ENCODE measurements at places on chromosomes 5 and 9. TPM values are rescaled to one million over a fixed set of nuclear protein-coding genes. Genes with fewer than 3 reads are reported as not detected.

Gene GRXCR2
- total RNA-seq: 0.29 TPM

Gene SDHA
- 80.6 TPM for total RNA-seq

- no peaks in the 10 kb centered on the region for H3K36me3 ChIP-seq
- no peak overlapping the region for H3K4me3 ChIP-seq
- H3K4me1 ChIP-seq: no peaks in the 10 kb centered on the region
- H3K27ac ChIP-seq: no peak overlapping the region
These were observed 15.2 kb downstream of the RAPGEF1 start for GRCh38 chr9:131724683-131725082.

GRCh38 chr5:113189291-113189690 lies 212.7 kb downstream of the DCP2 start:
- no peaks in the 10 kb centered on the region for H3K36me3 ChIP-seq
- no peak for DNase-seq
- no peaks in the 10 kb centered on the region for H3K27me3 ChIP-seq
- H3K4me1 ChIP-seq: no peaks in the 10 kb centered on the region

GRCh38 chr5:170563824-170564567 lies 60.2 kb downstream of the KCNIP1 start:
- H3K27me3 ChIP-seq: peaks cover 20% of the 10 kb centered on the region
- no peak overlapping the region for H3K4me3 ChIP-seq
- no peaks in the 10 kb centered on the region for H3K36me3 ChIP-seq
- no peak for DNase-seq
- H3K27ac ChIP-seq: no peak overlapping the region

Gene AK8
- 2.6 TPM for total RNA-seq

Gene IL11RA
- 20.3 TPM for total RNA-seq

- H3K27me3 ChIP-seq: no peaks in the 10 kb centered on the region
- no peak for DNase-seq
- H3K4me3 ChIP-seq: no peak overlapping the region
- H3K27ac ChIP-seq: no peak overlapping the region
These were observed 35.6 kb downstream of the TNFSF8 start for GRCh38 chr9:114894609-114895433.

DNA sequence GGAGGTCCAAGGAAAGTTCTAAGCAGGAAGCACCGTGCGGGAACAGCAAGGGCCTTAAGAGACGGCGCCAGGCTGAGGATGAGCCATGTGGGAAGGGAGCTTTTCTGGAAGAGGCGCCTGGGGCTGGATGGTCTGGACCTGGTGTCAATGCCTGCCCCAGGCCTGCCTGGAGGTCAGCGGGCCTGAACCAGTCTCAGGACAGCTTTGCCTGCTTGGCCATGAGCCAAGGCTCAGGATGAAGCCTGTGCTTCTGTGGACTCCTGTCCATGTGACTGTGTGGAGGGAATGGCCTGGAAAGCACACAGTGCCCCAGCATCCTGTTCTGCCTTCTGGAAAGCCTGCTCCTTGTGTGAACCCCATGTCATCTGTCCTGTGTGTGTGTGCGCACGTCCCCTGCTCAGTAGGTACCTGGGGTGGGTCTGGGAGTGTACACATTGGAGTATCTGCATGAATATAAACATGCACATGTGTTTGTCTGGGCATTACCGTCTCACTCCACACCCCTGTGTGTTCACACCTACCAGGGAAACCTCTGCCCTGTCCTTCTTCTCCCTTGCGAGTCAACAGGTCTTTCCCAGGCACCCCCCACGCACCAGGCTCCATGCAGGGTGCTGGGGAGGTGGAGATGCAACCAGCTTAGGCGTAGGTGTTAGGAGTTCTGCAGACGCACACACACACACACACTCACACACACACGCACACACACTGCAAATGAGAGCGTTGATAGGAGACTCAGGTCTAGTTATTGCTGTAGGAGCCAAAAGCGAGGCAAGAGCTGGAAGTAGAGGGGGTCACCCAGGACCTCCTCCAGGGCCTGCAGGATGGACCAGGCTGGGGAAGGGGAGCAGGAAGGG lies 24.8 kb downstream of the DAB2IP start:
- no peaks in the 10 kb centered on the region for H3K36me3 ChIP-seq
- no peak for DNase-seq
- no peaks in the 10 kb centered on the region for H3K4me1 ChIP-seq
- H3K27me3 ChIP-seq: no peaks in the 10 kb centered on the region
- no peak overlapping the region for H3K27ac ChIP-seq
- no peak overlapping the region for H3K4me3 ChIP-seq

DNA sequence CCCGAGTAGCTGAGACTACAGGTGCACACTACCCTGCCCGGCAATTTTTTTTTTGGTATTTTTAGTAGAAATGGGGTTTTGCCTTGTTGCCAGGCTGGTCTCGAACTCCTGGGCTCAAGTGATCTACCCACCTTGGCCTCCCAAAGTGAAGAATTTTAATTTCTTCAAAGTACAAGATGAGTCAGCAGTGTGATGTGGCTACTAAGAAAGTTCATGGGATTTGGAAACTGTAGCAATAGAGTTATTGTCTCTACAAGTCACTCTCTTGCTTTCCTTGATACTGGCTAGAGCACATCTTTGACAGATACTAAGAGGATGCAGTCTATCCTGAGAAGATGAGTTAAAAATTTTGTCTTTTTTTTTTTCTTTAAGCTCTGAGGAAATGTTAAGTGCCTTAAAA lies 1.6 kb downstream of the CREB3 start:
- H3K27me3 ChIP-seq: no peaks in the 10 kb centered on the region
- DNase-seq: no peak
- no peak overlapping the region for H3K4me3 ChIP-seq
- peak overlapping the region; percentile 98 for H3K27ac ChIP-seq

Gene OR1J2
- not detected for total RNA-seq

Gene FIBCD1
- total RNA-seq: not detected

Gene CSNK1A1
- 350 TPM for total RNA-seq

Gene WDR38
- 0.33 TPM for total RNA-seq

Gene MCTP1
- 57.8 TPM for total RNA-seq

DNA sequence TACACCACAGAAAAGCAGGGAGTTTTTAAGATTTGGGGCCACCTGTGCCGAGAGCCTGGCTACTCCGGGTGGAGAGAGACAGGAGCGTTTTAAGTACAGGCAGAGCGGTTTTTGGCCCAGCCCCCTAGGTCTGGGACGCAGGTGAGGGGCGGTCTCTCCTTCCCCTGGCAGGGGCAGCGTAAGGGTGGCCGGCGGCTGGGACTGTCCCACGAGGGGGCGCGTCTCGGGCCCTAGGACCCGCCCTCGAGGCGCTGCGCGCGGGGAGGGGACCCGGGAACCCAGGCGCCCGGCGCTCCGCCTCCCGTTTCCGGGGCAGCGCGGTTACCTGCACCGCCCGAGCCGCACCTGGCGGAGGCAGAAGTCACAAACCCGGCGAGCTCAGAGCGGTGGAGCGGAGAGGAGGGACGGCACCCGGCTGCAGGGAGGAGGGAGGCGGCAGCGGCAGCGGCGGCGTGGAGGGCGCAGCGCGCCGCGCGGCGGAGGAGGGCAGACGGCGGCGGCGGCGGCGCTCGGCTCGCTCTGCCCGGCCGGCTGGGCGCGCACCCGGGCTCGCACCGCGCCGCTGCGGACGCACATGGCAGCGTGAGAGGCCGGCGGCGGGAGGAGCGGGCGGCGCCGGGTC lies at the start of gene WWC1:
Gene WWC1, plus strand, starts transcription at position 304 of the 622 bp plus-strand sequence. CDS start 508 bp downstream, outside the sequence.
- peak within 1 kb of the TSS; percentile 36 for H3K4me3 ChIP-seq
- H3K4me1 ChIP-seq: no peaks in the 10 kb centered on the region
- no peaks in the 10 kb centered on the region for H3K27me3 ChIP-seq
- H3K36me3 ChIP-seq: no peaks in the 10 kb centered on the region
- DNase-seq: peak; percentile 89

DNA sequence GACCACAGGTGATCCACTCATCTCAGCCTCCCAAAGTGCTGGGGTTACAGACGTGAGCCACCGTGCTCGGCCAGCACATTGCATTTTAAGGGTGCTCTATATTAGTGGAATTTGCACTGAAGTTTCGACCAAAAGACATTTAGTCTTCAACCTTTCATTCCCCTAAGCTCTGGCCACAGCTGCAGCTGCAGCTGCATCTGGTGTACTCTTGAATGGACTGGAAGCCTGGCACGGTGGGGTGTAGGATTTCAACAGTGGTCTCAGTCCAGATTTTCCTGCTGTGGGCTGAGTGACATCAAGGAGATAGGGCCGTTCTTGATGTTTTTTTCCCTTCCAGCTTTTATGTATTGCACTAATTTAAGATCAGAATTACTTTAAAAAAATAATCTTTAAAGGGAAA lies 255.2 kb downstream of the PDZD2 start:
- H3K27me3 ChIP-seq: no peaks in the 10 kb centered on the region
- DNase-seq: no peak
- H3K36me3 ChIP-seq: no peaks in the 10 kb centered on the region

Gene PDE8B
- 8.6 TPM for total RNA-seq

DNA sequence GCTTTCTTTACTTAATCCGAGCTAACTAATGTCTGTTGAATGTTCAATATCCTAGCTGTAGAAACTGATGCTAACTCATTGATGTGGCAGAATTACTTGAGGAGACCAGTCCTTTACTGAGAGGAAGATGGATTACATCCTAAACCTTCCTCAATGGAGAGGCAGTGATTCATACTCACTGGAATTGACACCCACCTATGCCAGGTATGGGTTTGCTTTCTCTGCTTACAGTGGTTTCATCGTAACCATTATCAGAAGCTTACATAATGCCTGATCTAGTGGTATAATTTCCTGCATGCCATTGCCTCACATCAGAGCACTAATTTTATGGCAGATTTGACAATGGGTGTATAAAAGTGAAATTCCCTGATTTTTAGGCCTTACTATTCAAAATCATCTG lies 384.7 kb downstream of the ANXA1 start:
- H3K27ac ChIP-seq: no peak overlapping the region
- no peaks in the 10 kb centered on the region for H3K36me3 ChIP-seq
- H3K4me3 ChIP-seq: no peak overlapping the region
- no peaks in the 10 kb centered on the region for H3K27me3 ChIP-seq
- H3K4me1 ChIP-seq: no peaks in the 10 kb centered on the region

Gene NOXA1
- total RNA-seq: 2.9 TPM

Gene ANKRD34B
- total RNA-seq: not detected

GRCh38 chr5:55101556-55102276 lies 730 bp upstream of the GZMA start:
- no peaks in the 10 kb centered on the region for H3K4me1 ChIP-seq
- no peak overlapping the region for H3K4me3 ChIP-seq
- no peak for DNase-seq
- H3K27ac ChIP-seq: no peak overlapping the region

DNA sequence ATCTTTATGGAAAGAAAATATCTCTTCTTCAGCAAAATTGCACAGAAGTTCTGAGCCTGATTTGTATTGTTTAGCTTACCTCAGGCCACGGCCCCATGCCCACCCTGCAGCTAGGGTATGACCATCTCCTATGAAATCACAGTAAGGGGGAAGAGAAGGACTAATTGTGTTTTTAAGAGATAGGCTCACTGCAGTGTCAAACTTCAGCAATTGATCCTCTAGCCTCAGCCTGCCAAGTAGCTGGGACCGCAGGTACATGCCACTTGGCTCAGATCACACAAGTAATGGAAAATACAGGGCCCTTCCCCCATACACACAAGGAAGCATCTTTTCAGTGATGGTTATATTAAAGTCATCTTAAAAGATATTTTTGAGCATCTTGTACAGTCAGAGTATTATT lies 60.0 kb downstream of the DMAC1 start:
- DNase-seq: no peak
- no peaks in the 10 kb centered on the region for H3K4me1 ChIP-seq
- H3K27me3 ChIP-seq: no peaks in the 10 kb centered on the region
- H3K4me3 ChIP-seq: no peak overlapping the region

DNA sequence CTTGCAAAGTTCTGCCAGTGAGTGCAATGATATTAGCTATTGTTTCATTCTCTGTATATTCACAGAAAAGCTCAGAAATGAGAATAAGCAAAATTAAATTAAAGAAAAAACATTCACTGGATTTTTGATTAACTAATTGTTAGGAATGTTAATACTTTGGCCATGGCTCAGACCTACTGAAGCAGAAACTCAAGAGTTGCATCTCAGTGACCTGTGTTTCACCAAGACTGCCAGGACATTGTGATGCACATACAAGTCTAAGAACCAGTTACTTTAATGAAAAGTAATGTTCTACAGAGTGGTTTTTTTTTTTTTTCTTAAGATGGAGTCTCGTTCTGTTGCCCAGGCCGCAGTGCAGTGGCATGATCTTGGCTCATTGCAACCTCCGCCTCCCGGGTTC lies 464.9 kb upstream of the NMUR2 start:
- H3K27me3 ChIP-seq: no peaks in the 10 kb centered on the region
- no peak for DNase-seq
- H3K36me3 ChIP-seq: no peaks in the 10 kb centered on the region
- no peak overlapping the region for H3K4me3 ChIP-seq

Gene PCDHGA8
- total RNA-seq: 2.6 TPM

- no peak overlapping the region for H3K4me3 ChIP-seq
- H3K36me3 ChIP-seq: no peaks in the 10 kb centered on the region
- DNase-seq: no peak
- no peaks in the 10 kb centered on the region for H3K4me1 ChIP-seq
These were observed 361.8 kb downstream of the ELAVL2 start for GRCh38 chr9:23464275-23464674.

GRCh38 chr5:83871533-83872395 lies 151.1 kb upstream of the HAPLN1 start:
- H3K27ac ChIP-seq: no peak overlapping the region
- H3K4me3 ChIP-seq: no peak overlapping the region
- H3K27me3 ChIP-seq: no peaks in the 10 kb centered on the region
- H3K36me3 ChIP-seq: no peaks in the 10 kb centered on the region
- DNase-seq: no peak

DNA sequence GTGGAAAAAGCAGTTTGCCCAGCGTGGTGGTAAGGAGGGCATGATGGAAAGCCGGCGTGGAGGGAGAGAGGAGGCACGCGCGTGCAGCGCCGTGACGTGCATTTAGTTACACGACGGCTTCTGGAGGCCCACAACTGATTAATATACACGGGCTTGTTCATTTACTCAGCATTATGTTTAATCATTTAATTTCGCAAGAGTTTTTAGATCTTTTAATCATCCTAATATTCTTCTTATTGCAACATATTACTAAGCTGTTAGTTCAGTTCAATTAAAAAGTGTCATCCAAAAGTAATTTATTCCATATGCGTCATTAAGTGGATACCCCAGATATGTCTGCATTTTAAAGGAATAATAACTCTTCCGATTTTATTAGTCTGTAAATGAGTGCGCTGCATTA lies 220.5 kb downstream of the HSPA4 start:
- H3K36me3 ChIP-seq: no peaks in the 10 kb centered on the region
- no peaks in the 10 kb centered on the region for H3K27me3 ChIP-seq
- no peaks in the 10 kb centered on the region for H3K4me1 ChIP-seq

Gene FAM221B
- 0.15 TPM for total RNA-seq

DNA sequence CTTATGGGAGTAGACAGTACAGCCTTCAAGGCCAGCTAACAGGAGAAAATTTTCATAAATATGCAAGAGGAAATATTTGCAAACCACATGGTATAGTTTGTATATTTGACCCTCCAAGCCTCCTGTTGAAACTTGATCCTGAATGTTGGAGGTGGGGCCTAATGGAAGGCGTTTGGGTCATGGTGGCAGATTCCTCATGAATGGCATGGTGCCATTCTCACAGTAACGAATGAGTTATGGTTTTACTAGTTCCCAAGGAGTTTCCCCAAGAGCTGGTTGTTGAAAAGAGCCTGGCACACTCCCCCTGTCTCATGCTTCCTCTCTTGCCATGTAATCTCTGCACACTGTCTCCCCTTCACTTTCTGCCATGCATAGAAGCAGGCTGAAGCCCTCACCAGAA lies 3.3 kb upstream of the PAIP1 start:
- H3K36me3 ChIP-seq: no peaks in the 10 kb centered on the region
- H3K4me3 ChIP-seq: no peak overlapping the region
- no peaks in the 10 kb centered on the region for H3K27me3 ChIP-seq
- no peak overlapping the region for H3K27ac ChIP-seq

- no peaks in the 10 kb centered on the region for H3K4me1 ChIP-seq
- no peaks in the 10 kb centered on the region for H3K27me3 ChIP-seq
- no peaks in the 10 kb centered on the region for H3K36me3 ChIP-seq
- no peak overlapping the region for H3K4me3 ChIP-seq
- no peak for DNase-seq
- H3K27ac ChIP-seq: no peak overlapping the region
These were observed 17.5 kb downstream of the ADAM19 start for GRCh38 chr5:157558041-157558595.
